ENCODE measurements at places on chromosomes 2 and 18.
A peak's percentile ranks its signal among the peaks of the same experiment; 100 is the strongest.

DNA sequence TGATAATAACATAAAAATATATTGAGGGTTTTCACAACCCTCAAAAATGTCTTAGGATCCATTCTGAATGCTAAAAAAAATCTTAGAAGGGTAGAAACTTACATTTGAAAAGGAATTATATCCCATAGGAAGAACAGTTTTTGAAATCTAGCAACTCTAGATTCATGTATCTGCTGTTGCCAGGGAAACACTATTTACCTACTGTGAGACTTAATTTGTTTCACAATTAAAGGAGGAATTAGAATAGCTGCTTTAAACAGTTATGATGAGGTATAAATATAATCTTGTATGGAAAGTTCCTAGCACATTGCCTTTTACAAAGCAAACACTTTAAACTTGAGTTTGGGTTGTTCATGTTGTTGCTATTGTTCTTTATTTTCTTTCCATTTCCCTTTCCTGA is 988.2 kb downstream of the SUCLG1 start:
- DNase-seq = no peak

GRCh38 chr2:217897816-217898806 is 104.7 kb downstream of the TNS1 start:
- no peak for DNase-seq

GRCh38 chr2:15142069-15142689 is 419.0 kb downstream of the NBAS start:
- DNase-seq = peak; percentile 98

- no peak for DNase-seq
These were observed 46.5 kb upstream of the RAB31 start for GRCh38 chr18:9661564-9661963.

DNA sequence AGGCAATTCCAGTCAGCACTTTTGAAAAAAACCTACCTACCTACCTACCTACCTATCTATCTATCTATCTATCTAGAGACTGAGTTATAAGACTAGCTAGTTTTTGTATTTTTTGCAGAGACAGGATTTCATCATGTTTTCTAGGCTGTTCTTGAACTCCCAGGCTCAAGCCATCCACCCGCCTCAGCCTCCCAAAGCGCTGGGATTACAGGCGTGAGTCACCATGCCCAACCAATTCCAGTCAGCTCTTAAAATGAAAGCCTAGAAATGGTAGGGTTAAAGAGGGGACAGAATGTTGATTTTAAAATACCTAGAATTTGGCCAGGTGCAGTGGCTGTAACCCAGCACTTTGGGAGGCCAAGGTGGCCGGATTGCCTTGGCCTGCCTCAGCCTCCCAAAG is 19.1 kb downstream of the MSH2 start:
- DNase-seq = no peak

GRCh38 chr2:57080035-57080434 is 896.2 kb downstream of the CCDC85A start:
- DNase-seq = no peak

DNA sequence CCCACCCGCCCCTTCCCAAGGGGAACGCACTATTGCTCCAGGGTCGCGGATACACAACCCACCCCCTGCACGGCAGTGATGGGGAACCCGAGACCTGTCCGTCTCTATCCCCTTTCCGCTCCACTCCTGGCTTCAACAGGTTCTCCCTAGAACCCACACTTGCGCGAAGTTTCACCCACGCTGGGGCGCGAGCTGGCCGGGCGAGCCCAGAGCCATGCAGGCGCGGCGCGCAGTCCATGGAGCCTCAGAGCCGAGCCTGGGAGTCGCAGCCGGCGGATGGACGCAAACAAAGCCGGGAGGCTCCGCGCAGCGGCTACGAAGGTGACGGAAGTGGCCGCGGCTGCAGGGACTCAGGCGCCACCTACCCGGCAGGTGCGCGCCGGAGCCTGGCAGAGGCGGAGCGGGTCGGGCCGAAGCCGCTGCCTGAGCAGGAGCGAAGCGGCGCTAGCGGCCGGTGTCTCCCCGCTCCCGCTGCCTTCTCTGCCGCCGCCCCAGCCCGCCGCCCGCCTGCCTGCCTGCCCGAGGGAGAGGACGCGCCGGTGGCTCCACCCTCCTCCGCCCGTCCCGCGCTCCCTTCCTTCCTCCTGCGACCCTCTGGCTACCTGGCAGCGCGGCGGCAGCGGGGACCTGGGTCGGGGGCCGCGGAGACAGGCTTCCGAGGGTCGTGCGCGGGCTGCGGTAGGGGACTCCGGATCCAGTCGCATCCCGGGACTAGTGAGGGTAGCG is 14.0 kb downstream of the ALPG start:
- no peak for DNase-seq

Data from common myeloid progenitor, CD34-positive (primary cell).